ENCODE measurements at places on chromosomes 2 and 18.

- DNase-seq: no peak
Observed at GRCh38 chr2:109304242-109304641, 175.2 kb downstream of the SH3RF3 start.

DNA sequence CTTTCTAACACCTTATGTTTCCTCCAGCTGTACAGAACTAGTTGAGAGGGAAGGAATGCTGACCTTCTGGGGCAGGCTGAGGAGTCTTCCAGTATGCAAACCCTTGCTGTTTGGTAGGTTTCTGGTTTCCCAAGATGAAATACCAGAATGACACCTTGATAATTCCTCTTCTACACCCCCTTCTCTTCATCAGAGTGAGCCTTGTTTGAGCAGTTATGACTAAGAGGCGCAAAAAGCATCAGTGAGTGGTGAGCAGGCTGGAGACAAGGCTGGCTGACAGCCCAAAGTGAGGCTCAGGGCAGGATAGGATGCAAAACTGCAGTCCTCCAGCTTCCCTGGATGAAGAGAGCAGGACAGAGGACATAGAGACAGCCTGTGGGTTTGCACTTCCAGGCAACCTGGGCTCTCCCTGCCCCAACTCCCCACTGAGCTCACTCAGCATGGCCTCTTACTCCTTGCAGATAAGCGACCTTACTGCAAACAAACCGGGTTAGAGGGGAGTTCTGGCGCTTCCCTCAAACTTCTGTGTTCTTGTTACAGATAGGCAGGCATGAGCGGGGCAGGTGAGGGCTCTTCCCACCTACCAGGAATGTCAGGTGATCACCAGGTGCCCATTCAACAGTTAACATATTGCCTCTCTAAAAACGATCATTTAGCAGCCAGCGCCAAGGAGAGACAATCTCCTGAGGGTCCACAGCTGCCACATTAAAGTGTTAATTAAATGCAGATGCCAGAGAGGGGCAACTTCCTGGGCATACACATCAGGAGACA is 5.4 kb downstream of the MPPE1 start:
- DNase-seq: no peak

DNA sequence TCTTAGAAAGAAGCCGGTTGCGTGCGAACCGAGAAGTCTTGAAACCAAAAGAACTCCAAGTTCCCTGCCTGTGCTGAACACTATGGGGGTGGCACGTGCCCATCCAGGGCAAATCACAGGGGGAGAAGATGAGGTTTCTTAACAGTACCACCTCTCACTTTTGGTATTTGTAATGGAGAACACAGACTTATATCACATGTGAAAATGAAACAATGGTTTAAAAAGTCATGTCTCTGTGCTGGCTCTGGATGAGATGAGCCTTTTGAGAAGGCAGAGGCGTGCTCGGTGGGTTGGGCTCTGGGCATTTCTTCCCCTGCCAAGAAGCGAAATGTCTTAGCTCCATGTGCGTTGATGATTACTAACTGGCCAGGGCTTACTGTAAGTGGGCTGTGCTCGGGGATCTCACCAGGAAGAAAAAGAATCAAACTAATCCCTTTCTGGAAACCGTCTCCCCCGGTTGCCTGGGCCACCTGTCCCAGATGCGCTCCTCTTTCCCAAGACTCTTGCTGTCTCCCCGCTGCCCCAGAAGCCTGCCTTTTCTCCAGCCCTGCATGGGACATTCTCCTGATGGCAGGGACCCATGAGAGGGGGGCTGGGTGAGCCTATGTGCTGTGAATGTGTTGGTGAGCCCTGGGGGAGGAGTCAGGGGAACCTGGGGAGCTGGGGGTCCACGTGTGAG is 252.9 kb downstream of the PRKCE start:
- no peak for DNase-seq

GRCh38 chr18:36066686-36067054 is 689 bp downstream of the RPRD1A start:
- DNase-seq: no peak
